ENCODE measurements at places on chromosomes 12 and 14. TPM values are rescaled to one million over a fixed set of nuclear protein-coding genes. Genes with fewer than 3 reads are reported as not detected.

DNA sequence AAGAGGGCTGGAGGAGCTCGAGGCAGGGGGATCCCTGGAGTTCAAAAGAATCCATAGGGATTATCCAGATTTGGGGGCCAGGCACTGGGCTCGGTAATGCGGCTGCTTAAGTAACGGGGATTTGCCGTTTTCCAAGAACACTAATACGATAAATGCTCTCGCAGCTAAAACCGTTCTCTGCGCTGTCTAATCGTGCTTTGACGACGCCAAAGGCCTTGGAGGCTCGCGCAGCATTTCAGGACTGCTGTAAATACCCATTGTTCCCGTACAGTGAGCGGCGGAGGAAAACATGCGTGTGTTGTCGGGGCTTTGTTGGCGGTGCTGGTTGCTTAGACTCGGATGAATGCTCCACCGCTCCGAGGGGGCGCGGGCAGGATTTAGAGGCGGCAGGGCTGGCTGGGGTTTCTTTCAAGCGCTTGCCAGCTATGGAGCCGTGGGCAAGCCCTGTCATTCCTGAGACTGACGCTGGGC, 26.2 kb downstream of the DIO3 start:
- no peak overlapping the region for H3K27ac ChIP-seq
- no peaks in the 10 kb centered on the region for H3K36me3 ChIP-seq
- no peaks in the 10 kb centered on the region for H3K27me3 ChIP-seq
- H3K4me1 ChIP-seq, result no peaks in the 10 kb centered on the region
- H3K4me3 ChIP-seq, result no peak overlapping the region

The MED6 gene
- 40.1 TPM for total RNA-seq

The KRT79 gene
- not detected for total RNA-seq

- no peak overlapping the region for H3K4me3 ChIP-seq
- H3K4me1 ChIP-seq, result no peaks in the 10 kb centered on the region
- no peaks in the 10 kb centered on the region for H3K36me3 ChIP-seq
- no peak overlapping the region for H3K27ac ChIP-seq
- no peaks in the 10 kb centered on the region for H3K27me3 ChIP-seq
Observed at GRCh38 chr12:53754633-53755264, 3.0 kb upstream of the CISTR start.

GRCh38 chr12:15928870-15929571, 17.9 kb downstream of the DERA start:
- H3K36me3 ChIP-seq, result no peaks in the 10 kb centered on the region
- no peak overlapping the region for H3K27ac ChIP-seq
- no peaks in the 10 kb centered on the region for H3K4me1 ChIP-seq
- no peaks in the 10 kb centered on the region for H3K27me3 ChIP-seq
- H3K4me3 ChIP-seq, result no peak overlapping the region

DNA sequence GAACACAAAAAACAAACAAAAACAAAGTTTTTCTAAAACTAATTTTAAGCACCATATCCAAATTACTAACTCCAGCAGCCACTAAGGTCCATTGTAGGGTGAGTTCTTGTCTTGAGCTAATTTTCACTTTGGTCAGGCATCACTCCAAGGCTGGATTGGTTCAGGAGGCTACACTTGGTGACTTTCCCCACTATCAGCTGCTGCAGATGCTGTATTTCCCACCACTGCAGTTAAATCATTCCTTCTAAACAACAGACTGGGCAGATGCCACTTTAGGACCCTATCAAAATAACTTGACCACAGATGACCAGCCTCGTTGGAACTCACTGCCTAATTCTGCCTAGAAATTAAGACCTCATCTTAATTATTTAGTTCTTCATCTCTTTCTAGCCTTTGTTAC, 140.5 kb downstream of the SLC16A7 start:
- DNase-seq, result no peak
- no peaks in the 10 kb centered on the region for H3K4me1 ChIP-seq
- H3K4me3 ChIP-seq, result no peak overlapping the region

DNA sequence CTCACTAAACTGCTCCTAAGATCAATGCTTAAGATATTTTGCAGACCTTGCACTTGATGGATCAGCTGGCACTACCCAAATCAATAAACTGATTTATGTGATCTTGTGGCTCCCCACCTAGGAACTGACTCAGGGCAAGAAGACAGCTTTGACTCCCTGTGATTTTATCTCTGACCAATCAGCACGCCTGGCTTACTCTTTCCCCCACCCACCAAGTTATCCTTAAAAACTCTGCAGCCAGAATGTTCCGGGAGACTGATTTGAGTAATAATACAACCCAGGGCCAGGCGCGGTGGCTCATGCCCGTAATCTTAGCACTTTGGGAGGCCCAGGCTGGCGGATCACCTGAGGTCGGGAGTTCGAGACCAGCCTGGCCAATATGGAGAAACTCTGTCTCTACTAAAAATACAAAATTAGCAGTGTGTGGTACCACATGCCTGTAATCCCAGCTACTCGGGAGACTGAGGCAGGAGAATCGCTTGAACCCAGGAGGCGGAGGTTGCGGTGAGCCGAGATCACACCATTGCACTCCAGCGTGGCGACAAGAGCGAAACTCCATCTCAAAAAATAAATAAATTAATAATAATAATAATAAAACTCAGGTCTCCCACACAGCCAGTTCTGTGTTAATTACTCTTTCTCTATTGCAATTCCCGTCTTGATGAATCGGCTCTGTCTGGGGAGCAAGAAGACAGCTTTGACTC, 12.0 kb downstream of the MORN3 start:
- H3K27me3 ChIP-seq, result no peaks in the 10 kb centered on the region
- DNase-seq, result no peak
- H3K36me3 ChIP-seq, result no peaks in the 10 kb centered on the region
- no peaks in the 10 kb centered on the region for H3K4me1 ChIP-seq
- no peak overlapping the region for H3K27ac ChIP-seq
- no peak overlapping the region for H3K4me3 ChIP-seq

All from aorta (tissue), 5 donors.